ENCODE measurements at places on chromosomes 12 and 14. TPM values are rescaled to one million over a fixed set of nuclear protein-coding genes. Genes with fewer than 3 reads are reported as not detected.

Gene KRT72
- 3.2 TPM for total RNA-seq

Gene SIX1
- total RNA-seq = not detected

Gene KRT85
- total RNA-seq = not detected

Gene P2RX2
- not detected for total RNA-seq

Gene CCDC88C
- total RNA-seq = 73.7 TPM

Gene FGD4
- total RNA-seq = not detected

Gene HOXC12
- not detected for total RNA-seq
